ENCODE measurements at places on chromosomes 3 and 15.

- DNase-seq, result no peak
These were observed 100.4 kb upstream of the TGFBR2 start for GRCh38 chr3:30505866-30506520.

DNA sequence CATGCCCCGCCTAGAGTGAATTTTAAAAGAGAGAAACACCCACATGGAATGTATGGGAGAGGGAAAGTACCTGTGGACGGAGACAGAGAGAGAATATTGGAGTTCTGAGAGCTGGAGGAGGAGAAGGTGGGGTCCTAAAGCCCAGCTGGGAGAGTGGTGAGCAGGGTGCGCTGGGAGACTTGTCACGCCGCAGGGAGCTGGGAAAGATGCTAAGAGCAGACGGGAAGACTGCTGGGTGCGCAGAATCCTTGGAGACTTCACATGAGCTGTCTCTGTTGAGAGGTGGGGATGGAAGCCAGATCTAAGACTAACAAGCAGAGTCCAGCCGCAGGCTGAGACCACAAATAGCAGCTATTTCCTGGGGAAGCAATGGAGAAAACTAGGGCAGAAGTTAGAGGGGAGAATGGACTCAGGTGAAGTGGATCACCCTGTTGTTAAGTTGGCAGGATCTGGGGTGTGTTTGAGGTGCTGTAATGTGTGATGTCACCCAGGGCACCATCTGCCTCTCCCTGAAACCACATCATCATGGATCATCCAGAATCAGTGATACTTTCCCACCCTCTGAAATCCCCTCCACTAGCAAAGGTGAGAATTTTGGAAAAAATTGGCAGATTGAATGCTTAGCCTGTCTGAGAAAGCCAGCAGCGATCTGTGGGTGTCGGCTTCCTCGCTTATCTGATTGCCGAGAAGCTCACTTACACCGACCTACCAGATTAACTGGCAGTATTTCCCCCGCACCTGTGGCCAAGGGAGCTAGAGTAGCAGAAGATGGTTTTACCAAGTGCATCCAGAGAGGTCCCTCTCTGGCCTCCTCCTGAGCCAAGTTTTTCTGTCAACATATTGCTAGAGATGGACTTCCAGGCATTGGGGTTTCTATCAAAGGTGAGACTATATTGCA is 174.8 kb upstream of the BHLHE40 start:
- no peak for DNase-seq

GRCh38 chr15:75397494-75397893 is 29.1 kb upstream of the MAN2C1 start:
- DNase-seq, result no peak

GRCh38 chr15:44264148-44264547 is 24.4 kb upstream of the GOLM2 start:
- no peak for DNase-seq

- no peak for DNase-seq
These were observed 73.2 kb upstream of the CHL1 start for GRCh38 chr3:123341-123740.

GRCh38 chr3:127042634-127043033 is 59.7 kb downstream of the PLXNA1 start:
- DNase-seq, result no peak

DNA sequence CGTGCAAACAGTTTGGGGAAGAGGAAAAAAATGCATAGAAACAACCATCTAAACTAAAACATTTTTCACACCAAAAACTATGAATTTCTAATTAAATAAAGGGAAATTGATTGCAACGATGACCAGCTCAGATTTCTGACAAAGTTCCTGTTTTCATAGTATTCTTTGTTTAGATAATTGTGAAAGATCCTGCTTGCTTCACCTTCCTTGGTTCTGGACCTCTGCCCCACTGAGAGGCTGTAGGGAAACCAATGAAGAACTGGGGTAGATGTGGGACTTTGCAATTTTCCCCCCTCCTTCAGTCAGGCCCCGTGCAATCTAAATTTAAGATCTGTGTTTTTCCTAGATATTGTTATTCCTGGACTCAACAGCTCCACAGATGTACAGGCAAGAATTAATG is 13.8 kb upstream of the TEX264 start:
- no peak for DNase-seq

DNA sequence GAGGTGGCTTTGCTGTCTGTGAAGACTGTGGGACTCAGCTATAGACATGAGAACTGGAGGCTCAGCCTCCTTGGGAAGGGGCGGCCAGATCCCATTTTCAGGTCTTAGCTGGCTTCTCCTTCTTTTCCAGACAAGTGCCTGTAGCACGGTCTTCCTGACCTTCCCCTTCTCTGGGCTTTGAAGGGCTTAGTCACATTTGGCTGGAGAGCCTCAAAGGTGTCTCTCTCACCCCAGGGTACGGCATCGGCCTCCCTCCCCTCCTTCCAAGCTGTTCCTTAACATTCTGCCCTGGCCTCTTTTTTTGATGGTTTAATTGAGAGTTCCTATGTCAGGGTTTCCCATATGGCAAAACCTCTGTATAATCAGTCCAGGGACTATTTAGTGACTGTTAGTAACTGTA is 242.7 kb downstream of the THSD4 start:
- DNase-seq, result no peak

DNA sequence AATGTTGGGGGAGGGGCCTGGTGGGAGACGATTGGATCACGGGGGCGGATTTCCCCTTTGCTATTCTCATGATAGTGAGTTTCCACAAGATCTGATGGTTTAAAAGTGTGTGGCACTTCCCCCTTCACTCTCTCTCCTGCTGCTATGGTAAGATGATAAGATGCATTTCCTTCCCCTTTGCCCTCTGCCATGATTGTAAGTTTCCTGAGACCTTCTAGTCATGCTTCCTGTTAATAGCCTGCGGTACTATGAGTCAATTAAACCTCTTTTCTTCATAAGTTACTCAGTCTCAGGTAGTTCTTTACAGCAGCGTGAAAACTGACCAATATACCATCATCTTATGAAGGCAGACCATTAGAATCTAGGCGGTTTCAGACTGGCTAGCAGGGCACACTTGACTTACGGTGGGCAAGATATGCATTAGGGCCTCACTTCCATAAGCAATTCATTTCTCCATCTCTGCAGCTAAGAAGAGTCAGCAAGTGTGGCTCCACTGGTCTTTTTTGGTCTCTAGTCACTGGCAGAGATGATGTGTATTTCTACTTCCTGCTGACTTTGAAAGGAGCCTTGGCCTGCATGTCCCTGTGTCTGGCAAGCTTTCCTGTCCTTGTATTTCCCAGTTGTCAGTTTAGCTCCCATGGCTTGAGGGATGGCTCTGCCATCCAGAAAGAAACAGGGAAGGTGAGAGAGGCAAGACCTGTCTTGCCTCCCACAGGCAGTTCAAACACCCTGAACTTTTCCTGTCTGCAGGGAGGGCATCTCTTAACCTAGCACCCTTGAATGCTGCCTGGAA is 109.0 kb upstream of the ADAMTS9 start:
- no peak for DNase-seq

GRCh38 chr15:68706931-68707330 is 113.8 kb downstream of the ANP32A start:
- DNase-seq, result no peak

- peak; percentile 77 for DNase-seq
These were observed 251.4 kb upstream of the TGFBR2 start for GRCh38 chr3:30354972-30355371.

DNA sequence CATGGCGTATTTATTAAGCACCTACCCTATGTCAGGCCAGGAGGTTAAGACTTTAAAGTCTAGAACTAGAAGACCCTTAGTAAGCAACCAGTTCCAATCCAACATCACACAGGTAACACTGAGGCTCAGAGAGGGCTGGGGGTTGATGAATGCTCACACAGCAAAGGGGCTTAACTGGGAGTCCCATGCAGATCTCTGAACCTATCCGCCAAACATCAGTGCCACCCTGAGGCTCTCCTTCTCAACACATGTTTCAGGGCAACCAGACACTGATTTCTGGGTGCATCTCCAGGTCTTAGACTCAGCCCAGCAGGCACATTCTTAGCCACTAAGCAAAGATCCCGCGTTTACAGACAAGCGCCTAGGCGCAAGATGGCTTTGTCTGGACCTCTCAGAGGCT is 92.0 kb upstream of the SLC6A11 start:
- DNase-seq, result no peak

DNA sequence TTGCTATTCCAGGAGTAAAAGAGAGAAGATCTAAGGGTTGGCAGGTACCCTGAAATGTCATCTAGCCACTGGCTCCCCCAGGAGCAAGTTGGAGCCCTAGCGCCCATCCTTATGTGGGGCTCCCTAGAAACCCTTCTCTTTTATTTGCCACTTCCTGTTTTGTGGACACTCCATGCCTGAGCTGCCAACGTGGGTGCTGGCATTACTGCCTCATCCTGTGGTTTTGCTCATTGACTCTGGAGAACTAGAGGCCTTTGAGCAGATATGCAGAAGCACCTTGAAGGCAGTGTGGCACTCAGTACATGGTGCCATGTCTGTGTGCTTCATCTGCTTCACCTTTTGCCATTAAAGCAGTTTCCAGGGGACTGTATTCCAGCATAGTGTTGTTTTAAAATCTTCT is 8.1 kb downstream of the EDEM1 start:
- DNase-seq, result no peak

- no peak for DNase-seq
These were observed 130.0 kb upstream of the SLC2A2 start for GRCh38 chr3:171156401-171157010.

- no peak for DNase-seq
These were observed 31.5 kb downstream of the FEM1B start for GRCh38 chr15:68309024-68309423.

- DNase-seq, result no peak
These were observed 590.5 kb upstream of the NAALADL2 start for GRCh38 chr3:174268586-174268985.

GRCh38 chr3:32413845-32414521 is 22.3 kb downstream of the CMTM7 start:
- no peak for DNase-seq

- no peak for DNase-seq
These were observed 400.8 kb upstream of the PROK2 start for GRCh38 chr3:72185549-72186399.

DNA sequence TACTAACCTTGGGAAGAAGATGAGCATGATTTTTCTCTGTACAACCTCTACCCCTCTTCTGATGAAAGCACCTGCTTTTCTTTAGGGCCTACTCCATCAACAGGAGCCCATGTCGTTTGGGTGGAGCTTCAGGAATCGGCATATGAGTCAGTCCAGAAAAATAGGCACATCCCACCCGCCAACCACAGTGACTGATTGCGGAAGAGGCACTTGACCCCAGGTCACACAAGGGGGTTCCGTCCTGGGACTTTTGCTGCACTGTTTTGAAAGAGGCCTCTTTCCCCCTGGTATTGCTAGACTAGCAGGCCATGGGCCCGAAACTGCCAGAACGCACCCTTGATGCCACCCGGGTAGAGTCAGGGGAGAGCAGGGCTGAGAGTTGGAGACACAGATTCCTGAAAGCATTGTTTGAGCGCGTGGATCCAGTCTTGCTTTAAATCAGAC is 19.3 kb upstream of the NRROS start:
- DNase-seq, result no peak

DNA sequence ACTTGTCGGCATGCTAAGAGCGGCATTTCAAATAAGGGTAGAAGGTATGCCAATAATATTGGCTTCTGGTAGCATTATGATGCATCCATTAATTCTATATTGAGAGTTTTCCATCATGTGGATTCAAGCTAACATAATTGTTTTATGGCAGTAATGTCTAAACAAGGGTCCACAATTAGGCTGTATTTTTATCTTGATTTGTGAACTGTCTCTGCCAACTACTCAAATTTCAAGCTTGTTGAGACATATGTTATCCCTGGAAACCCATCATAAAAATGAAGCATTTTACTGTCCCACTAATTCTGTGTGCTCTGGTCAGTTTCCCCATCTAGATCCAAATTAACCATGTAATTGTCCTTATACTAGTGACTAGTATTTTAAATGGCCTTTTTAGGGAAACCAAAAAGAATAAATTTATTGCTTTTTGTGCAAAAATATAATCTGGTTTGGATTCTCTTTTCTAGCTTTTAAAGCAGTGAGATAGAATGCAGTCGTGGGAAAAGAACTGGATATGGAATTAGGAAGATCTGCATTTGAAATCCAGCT is 1.2 kb upstream of the OSTN start:
- DNase-seq, result no peak

GRCh38 chr3:62249484-62249776 is 123.9 kb downstream of the FEZF2 start:
- DNase-seq, result no peak

GRCh38 chr15:28913171-28913765 is 27.5 kb downstream of the APBA2 start:
- no peak for DNase-seq

GRCh38 chr3:107664614-107665013 is 141.9 kb downstream of the BBX start:
- no peak for DNase-seq

- DNase-seq, result peak; percentile 10
These were observed 67.2 kb downstream of the LIPC start for GRCh38 chr15:58498821-58499580.

Data from DMS79 treated with DMSO at 0.1 percent for 48 hours (cell line).